ENCODE measurements at places on chromosomes 1 and 21. TPM values are rescaled to one million over a fixed set of nuclear protein-coding genes. Genes with fewer than 3 reads are reported as not detected.

The LRRC39 gene
- not detected for total RNA-seq

The JAM2 gene
- total RNA-seq, result 2.3 TPM

The MR1 gene
- 21.8 TPM for total RNA-seq

The CELA2A gene
- total RNA-seq, result not detected

The HES2 gene
- total RNA-seq, result 49.8 TPM

The RYR2 gene
- total RNA-seq, result 4.6 TPM

The SPRR3 gene
- total RNA-seq, result 7,283 TPM

The TPTE gene
- not detected for total RNA-seq

The LRRC38 gene
- total RNA-seq, result not detected

The SLC25A34 gene
- total RNA-seq, result 1.1 TPM

The S100A7A gene
- 8.1 TPM for total RNA-seq

The UMODL1 gene
- not detected for total RNA-seq

The WDR77 gene
- 28.7 TPM for total RNA-seq

The FNDC5 gene
- not detected for total RNA-seq

The HENMT1 gene
- 4.6 TPM for total RNA-seq

The FCRL4 gene
- total RNA-seq, result not detected

The APCS gene
- not detected for total RNA-seq

The SETDB1 gene
- total RNA-seq, result 21.6 TPM

The CDC73 gene
- 17.3 TPM for total RNA-seq

The MSH4 gene
- total RNA-seq, result not detected

The DNAJC8 gene
- 52.9 TPM for total RNA-seq

The AKR7A3 gene
- 2.3 TPM for total RNA-seq

The DPT gene
- 65.8 TPM for total RNA-seq

The SH3BGR gene
- 1.1 TPM for total RNA-seq

The LRRC7 gene
- total RNA-seq, result not detected

The MX2 gene
- total RNA-seq, result 8.1 TPM

The PADI2 gene
- 2.1 TPM for total RNA-seq

The LIN9 gene
- total RNA-seq, result 3.2 TPM

The ZP4 gene
- not detected for total RNA-seq

The RGS1 gene
- 7.4 TPM for total RNA-seq

The TP53BP2 gene
- total RNA-seq, result 33.2 TPM

The KDF1 gene
- total RNA-seq, result 18.4 TPM

The AMPD1 gene
- not detected for total RNA-seq

The C1orf185 gene
- not detected for total RNA-seq

The NOS1AP gene
- 2.5 TPM for total RNA-seq

The BNIPL gene
- 52.7 TPM for total RNA-seq

The PLPP3 gene
- total RNA-seq, result 116 TPM

The CELA2B gene
- not detected for total RNA-seq

The BACE2 gene
- 45.0 TPM for total RNA-seq

The AMY1B gene
- total RNA-seq, result not detected

The SNX7 gene
- 20.0 TPM for total RNA-seq

The FAM72C gene
- 2.1 TPM for total RNA-seq

The ARTN gene
- total RNA-seq, result 4.7 TPM

The OR2W3 gene
- not detected for total RNA-seq

The CFAP298 gene
- 26.2 TPM for total RNA-seq

The IVL gene
- total RNA-seq, result 155 TPM

The BRDT gene
- total RNA-seq, result not detected

The LCE3E gene
- 0.76 TPM for total RNA-seq

The CTNNBIP1 gene
- 186 TPM for total RNA-seq

The THEM5 gene
- total RNA-seq, result 1.7 TPM

The BEST4 gene
- total RNA-seq, result not detected

The PER3 gene
- total RNA-seq, result 7.0 TPM

All from esophagus squamous epithelium (tissue), 5 donors.